Activated naive CD4-positive, alpha-beta T cell (primary cell): ENCODE measurements at places on chromosomes 7 and 10.

GRCh38 chr7:83836028-83836427 lies 187.1 kb upstream of the SEMA3E start:
- no peak for DNase-seq

DNA sequence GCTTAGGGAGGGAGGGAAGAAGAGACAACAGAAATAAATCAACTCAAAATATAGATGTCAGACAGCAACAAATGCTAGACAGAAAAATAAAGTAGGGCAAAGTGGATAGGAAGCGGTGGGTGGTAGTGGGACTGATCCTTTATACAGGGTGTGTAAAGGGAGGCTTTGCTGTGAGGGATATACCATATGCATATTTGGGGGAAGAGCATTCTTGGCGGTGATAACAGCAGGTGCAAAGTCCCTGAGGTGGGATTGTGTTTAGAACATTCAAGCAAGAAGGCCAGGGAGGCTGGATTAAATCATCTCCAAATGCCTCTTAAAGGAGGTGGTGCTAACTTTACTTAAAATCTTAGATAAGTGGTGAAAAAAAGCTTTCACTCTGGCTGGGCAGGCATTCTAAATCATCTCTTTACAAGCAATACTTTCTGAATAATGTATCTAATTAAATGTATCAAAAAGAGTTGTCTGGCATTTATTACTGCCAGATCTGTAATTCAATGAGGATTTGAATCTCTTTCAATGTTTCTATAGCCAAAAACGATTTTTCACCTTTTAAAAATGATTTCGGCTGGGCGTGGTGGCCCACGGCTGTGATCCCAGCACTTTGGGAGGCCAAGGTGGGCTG lies 9.4 kb upstream of the AKR1B15 start:
- DNase-seq = no peak

DNA sequence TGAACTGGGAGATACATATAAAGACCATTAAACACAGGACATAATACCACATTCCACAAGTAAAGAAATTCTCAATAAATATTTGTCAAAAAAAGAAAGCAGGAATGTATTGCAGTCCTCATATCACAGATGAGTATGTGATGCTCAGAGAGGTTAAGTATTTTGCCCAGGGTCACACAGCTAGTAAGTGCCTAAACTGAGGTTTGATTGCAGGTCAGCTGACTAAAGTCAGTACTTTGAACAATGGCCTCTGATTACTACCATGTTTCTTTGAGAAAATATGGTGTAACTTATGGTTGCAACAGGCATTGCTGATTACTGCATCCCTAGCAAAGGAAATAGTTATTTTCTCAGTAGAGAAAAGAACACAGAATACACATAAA lies 267.1 kb downstream of the ELMO1 start:
- no peak for DNase-seq

- no peak for DNase-seq
Measured at GRCh38 chr7:100247152-100247757, 27.5 kb downstream of the PVRIG start.

DNA sequence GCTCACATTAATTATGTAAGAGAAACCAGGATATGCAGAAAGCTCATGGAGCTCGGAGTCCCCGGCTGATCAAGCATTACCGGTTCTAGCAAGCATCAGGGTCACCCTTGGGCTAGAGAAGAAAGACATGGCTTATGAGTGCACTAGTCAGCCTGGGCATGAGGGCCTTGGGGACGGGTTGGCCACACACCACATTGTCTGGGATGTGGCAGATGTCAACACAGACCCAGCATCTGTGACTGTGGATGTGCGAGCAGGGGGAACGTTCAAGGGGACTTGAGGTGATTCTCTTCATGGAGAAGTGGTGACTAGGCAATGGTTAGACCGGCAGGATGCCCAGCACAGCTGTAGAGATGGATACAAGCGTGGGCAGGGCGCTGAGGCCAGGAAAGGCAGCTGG lies 13.7 kb downstream of the ZMIZ2 start:
- no peak for DNase-seq

GRCh38 chr10:62811159-62811875 lies 4.8 kb downstream of the EGR2 start:
- no peak for DNase-seq

- DNase-seq = no peak
Measured at GRCh38 chr7:144100607-144101006, 8.8 kb upstream of the OR2A2 start.

DNA sequence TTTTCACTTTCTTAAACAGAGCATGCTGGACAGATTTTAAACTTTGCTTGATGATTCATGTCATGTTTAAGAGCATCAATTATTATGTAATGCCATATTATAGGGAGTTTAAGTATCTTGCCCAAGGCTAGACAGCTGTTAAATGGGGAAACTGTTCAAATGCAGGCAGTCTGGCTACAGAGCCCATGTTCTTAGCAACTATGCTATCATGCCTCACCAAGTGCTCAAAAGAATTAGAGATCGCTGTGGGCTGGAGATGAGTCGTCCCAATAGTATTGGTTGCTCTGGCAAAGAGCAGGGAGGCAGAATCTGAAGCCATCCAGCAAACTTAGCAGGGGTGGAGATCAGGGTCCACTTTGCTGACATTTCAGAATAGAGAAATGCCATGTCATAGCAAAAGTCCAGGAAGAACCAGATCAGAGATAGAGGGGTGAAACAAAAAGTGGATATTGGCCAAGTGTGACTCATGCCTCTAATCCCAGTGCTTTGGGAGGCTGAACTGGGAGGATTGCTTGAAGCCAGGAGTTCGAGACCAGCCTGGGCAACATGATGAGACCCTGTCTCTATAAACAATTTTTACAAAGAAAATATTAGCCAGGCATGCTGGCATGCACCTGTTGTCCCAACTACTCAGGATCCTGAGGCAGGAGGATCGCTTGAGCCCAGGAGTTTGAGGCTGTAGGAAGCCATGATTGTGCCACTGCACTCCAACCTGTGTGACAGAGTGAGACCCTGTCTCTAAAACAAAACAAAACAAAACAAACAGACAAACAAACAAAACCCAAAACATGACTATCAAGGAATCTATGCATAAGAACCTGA lies 57.8 kb downstream of the BAMBI start:
- DNase-seq = no peak

DNA sequence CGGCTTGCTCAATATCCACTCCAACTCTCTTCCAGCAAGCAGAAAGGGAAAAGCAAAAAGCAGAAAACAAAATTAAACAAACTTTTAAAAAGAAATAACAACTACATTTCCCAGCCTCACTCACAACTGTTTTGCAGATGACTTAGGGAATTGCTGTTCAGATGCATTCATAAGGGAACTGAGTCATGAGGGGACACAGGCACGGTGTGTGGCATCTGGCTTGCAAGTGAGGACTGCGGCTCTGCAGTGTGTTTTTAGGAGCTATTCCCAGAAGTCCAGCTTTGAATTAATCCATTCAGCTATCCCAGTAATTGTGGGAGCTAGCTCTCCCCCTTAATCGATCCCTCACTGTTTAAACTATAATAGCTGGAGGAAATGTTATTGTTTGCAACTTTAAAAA lies 30.3 kb downstream of the PTN start:
- no peak for DNase-seq
